ENCODE measurements at places on chromosomes 4 and X.
A peak's percentile ranks its signal among the peaks of the same experiment; 100 is the strongest.

DNA sequence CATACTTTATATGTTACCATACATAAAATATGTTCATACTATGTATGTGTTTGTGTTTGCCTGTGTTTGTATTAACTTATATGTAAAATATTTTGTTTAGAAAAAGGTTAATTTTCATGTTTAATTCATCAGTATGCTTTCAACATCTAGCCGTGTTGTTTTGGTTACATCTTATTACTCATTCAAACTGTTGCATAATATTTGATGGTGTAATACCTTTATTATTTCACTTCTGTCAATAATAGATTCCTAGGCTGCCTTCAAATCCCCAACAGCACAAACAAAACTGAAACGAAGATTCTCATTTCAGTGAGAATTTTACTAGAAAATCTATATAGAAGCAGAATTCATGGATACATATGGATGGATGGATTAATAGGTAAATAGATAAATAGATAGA, 462.3 kb upstream of the ADGRL3 start:
- no peak for DNase-seq

DNA sequence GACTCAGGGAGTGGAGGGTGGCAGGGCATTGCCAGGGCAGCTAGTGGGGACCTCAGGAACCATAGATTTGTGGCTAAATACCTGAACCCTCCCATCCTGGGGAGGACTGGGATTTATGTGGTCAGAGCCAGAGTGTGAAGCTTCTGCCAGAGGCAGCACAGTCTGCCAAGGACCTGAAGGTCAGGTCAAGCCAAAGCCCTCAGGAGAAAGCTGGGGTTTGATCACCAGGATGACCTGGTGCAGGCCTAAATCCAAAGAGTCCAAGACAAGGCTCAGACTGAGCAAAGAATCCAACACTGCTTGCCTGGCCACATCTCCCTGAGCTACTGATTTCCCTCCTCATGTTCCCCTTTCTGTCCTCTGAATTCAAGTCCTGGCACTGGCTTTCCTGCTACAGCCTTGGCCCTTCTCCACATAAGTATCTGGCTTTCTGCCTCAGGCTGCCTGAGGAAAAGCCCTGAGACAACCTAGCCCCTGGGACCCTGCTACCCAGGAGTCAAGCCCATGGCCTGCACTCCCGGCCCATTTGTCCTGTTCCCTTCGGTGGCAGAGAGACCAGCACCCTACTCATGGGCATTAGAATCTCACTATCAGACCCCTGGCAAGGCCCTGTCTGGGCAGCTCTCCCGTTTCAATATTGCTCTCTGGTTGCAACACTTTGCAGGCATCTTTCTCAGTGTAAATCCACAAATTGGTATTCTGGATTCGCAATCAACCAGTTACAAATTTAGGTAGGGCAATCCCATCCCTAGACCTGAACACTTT, 39.3 kb upstream of the SLC25A43 start:
- DNase-seq: no peak

GRCh38 chr4:23348789-23349498, 540.9 kb downstream of the PPARGC1A start:
- no peak for DNase-seq

DNA sequence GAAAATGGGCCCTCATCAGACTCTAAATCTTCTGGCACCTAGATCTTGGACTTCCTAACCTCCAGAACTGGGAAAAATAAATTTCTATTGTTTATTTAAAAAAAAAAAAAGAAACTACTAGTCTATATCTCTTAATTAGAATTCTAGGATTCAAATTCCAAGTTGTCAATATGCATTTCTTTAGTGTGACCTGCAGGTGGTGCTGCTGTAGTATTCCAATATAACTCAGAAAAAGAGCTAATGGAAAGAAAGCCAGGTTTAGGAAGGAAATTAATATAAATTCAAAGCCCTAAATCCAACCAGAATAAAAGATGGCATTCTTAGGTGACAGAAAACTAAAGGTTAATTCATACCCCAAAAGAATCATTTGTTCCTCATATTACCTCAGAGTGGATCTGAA, 80.0 kb upstream of the NALF2 start:
- no peak for DNase-seq

DNA sequence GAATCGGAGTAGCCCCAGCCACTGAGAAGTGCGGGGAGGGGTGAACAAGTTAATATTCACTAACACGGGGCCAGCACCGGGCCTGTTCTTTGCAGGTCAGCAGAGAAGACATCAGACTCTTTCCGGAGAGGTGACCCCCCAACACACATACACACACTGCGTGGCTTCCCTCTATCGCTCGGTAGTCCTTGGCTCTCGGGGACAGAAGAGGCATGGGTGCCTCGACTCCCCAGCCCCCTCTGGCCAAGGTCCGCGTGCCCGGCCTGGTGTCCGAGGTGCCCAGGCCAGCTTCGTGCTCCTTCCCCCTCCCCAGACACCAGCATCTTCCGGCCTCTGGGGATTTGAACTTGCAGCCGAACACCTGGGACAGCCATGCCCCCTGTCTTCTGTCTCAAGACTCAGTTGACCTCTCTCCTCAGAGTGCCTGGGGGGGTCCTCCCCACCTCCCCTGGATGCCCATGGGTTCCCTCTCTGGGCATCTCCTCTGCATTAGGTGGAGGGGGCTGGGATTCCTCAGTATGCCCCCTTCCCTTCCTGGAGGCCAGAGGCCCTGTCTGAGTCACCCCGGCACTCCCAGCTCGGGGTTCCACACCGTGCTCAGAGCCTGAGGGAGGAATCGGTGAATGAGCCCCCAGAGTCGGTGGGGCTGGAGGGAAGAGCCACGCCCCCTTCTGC, 104.5 kb downstream of the SORCS2 start:
- DNase-seq: no peak

GRCh38 chr4:7831330-7831729, 108.3 kb downstream of the AFAP1 start:
- peak; percentile 53 for DNase-seq

DNA sequence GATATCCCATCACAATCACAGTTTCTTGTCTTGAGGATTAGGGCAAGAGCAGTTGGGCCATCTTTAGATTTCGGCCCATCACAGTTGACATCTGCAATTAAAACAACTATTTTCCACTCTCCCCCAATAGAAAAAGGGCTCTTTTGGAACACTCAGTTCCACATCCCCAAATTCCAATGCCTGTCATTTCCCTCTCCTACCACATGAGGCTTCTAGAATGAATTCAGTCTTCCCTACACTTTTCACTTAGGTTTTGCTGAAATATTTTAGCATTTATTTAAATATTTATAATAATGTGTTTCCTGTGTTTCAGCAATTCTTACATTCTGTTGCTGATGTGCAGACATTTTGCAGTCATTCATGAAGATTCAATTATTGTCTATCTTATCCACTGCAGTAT, 118.4 kb downstream of the COX18 start:
- no peak for DNase-seq

- no peak for DNase-seq
These were observed 18.4 kb downstream of the MAGEB17 start for GRCh38 chrX:16185725-16186136.

- DNase-seq: no peak
These were observed 23.8 kb upstream of the C4orf51 start for GRCh38 chr4:145656156-145656555.

DNA sequence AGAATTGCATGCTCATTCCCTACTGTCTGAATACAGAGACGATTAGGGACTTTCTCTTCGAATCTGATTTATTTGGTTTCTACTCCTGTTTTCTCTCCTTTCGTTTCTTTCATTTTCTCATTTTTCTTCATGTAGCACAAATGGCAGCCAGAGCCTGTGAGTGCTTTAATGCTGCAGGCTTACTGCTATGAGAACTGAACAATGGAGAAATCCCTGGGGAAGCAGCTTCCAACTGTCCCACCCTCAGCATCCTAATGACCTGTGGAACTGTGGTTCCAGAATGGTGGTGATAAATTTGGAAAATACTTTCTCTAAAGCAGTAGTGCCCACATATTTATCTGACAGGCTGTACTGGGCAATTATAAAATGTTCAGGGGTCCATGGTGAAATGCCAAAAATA, 930.4 kb downstream of the DMD start:
- DNase-seq: no peak

DNA sequence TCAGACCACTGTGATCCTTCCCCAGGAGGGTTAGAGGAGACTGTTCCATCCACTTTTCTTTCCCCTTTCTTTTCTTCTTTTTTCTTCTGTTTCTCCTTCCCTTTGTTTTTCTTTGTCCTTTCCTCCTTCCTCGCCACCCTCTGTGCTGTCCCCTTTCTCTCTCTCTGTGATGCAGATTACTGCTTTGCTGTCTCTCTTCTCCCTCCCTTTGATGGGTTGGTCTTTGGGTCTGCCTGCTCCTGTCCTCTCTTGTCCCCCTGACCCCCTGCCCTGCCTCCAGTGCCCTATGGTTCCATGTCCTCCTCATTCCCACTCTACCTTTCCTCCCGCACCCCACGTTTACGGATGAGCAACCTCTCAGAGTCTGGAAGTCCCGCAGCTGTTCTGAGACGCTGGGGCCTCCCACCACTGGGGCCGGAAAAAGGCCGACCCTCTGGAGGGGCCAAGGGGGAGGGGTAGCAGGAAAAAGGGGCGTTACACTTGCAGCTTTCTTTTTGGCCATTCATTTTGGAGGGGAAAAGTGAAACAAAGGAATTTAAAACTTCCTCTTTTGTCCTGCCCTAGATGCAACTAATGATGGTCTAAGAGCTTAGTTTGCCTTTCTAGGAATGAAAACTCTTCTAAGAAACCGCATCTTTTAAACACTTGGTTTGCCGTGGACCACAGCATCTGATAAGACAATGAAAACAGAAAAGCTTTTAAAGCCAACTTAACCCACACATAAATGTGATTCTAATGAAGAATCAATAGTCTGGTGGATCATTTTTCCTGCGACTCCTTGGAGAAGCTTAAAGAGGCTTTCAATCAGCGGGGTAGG, 24.5 kb upstream of the TSR2 start:
- DNase-seq: no peak

GRCh38 chrX:66193821-66194220, 29.8 kb downstream of the HEPH start:
- no peak for DNase-seq

- no peak for DNase-seq
These were observed 46.4 kb downstream of the PRPS1 start for GRCh38 chrX:107674480-107675364.

GRCh38 chr4:183591301-183591700, 67.7 kb downstream of the RWDD4 start:
- DNase-seq: no peak

GRCh38 chr4:188783606-188784160, 644.4 kb downstream of the TRIML1 start:
- no peak for DNase-seq

DNA sequence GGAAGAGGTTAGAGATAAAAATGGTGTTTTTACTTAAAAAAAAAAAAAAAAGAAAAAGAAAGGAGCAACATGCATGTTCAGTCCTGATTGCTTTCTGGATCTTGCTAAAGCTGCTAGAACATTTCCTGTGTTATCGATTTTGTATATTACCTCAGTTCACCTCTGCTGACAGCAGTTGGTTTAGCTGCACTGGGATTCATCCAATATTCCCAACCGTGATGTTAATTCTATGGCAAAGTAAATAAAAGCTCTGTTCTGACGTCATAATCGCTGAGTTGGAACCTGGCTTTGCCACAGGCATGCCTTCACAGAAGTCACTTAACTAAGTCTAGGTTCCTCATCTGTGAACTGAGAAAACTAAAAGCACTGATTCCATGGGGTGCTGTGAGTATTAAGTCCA, 90.7 kb upstream of the SORBS2 start:
- DNase-seq: no peak

DNA sequence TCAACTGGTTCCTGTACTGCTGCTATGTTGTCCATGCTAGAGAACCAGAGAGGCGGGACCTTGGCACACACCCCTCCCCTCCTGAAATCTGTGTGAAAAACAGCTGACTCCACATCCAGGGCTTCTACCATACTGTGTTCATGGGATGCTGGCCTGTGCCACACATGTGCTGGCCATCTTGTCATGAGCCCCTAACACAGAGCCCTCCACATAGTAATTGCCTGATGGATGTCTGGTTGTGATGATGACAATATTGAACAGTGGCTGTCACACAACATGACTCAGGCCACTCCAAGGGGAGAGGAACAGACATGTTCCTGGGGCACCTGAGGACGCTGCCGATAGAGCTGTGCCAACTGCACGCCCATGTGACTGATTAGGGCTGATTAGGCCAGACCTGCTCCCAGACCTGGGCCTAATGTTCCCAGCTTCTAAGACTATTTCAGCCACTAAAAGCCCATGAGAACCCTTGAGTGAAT, 13.1 kb downstream of the SLC25A5 start:
- no peak for DNase-seq

- DNase-seq: no peak
These were observed 44.7 kb upstream of the FGF13 start for GRCh38 chrX:138756234-138756633.

- DNase-seq: no peak
These were observed 10.6 kb upstream of the PGRMC2 start for GRCh38 chr4:128298146-128298758.

GRCh38 chr4:36288731-36289426, 7.5 kb downstream of the DTHD1 start:
- DNase-seq: no peak

DNA sequence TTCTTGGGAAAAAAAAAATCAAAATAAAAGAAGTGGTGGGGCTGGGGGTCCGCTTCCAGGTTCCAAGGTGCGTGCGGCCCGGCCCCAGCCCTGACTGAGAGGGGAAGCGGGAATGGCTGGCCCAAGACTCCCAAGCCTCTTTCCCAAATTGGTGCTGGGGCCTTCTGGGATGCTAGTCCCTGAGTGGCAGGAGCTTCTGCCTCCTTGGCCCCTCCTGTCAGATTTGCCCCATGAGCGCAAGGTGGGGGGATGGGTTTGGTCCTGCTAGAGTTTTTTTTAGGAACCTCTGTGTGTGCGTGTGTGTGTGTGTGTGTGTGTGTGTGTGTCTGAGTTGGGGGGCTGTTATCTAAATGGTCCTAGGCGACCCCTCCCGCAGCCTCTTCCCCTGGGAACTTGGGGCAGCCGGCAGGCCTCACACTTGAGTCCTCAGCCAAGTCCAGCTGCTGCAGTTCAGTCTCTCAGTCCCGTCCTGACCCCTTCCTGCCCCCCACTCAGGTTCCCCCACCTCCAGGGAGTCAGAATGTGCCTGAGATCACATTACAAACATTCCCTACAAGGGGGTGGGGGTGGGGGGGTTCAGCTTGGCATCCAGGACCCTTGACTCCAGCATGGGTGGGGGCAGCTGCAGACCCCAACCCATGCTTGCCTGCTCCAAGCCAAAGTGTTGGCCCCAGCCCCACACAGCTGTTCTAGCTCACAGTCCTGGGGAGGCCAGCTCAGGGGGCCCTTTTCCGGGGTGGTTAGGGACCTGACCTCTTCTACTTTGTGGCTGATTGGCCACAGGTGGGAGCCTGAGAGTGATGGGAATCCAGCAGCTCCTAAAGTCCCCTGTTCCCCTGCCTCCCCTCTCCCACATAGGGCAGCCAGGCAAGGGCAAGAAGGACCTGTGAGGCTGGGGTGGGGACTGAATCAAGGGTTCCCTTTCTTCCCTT, 4.0 kb downstream of the EFNB1 start:
- DNase-seq: peak; percentile 19

DNA sequence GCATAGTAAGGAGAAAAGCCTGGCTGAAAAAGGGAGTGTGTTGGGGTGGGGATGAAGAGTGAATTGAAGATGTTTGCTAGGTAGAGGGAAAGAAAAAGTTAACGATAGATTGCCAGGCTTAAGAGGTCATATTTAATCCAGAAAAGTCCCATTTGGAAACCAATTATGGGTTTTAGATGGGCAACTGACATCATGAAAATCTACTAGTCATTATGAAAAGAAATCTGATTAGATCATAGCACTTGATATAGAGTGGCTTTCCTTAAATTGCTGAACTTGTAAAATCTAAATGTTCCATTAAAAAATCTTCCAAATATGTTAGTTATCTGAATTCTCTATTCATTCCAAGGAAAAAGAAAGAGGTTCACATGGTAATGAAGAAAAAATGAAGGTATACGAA, 37.5 kb upstream of the IL21 start:
- no peak for DNase-seq

- no peak for DNase-seq
These were observed 626 bp upstream of the CEP135 start for GRCh38 chr4:55947912-55948725.
